Activated CD4-positive, alpha-beta memory T cell treated with anti-CD3 and anti-CD28 coated beads, Interleukin-2, amount 10 ng/mL, durations not matched to agents 7 days and 5 days (primary cell): ENCODE measurements at places on chromosomes 3 and 15. TPM values are rescaled to one million over a fixed set of nuclear protein-coding genes. Genes with fewer than 3 reads are reported as not detected.

FBXW12 gene
- total RNA-seq: not detected

ZNF620 gene
- total RNA-seq: 6.3 TPM

GRCh38 chr3:15120986-15121385, 22.0 kb upstream of the RBSN start:
- no peak for DNase-seq

- no peak for DNase-seq
Measured at GRCh38 chr15:76932135-76932966, 802 bp downstream of the RCN2 start.

GRCh38 chr15:74202452-74203401, at the start of gene STRA6:
TSS of gene STRA6 (minus strand) at chr15:74202787. CDS start at chr15:74202267, 520 bp downstream.
- DNase-seq: no peak

DNA sequence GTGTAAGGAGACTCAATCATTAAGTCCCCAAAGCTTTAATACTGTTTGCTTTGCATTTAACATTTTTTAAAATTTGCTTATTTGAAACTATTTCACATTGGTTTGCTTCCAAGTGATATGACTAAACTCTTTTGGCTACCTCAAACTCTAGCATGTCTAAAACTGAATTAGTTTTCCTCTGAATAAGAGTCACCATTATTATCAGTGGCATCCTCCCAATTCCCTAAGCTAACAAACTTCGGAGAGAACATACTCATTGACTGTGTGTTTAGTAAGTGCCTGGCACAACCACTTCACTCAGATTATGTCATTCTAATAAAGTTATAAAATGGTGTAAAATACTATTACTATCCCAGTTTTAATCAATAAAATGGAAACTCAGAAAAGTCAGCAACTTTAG, 21.9 kb downstream of the ATOSA start:
- DNase-seq: no peak

GRCh38 chr3:65716071-65716751, 322.5 kb downstream of the MAGI1 start:
- no peak for DNase-seq

GRCh38 chr15:93917181-93917580, 314.2 kb upstream of the MCTP2 start:
- DNase-seq: no peak

GRCh38 chr3:128378631-128379347, 87.9 kb downstream of the DNAJB8 start:
- DNase-seq: no peak

- DNase-seq: no peak
Measured at GRCh38 chr3:23611737-23612295, 193.9 kb upstream of the UBE2E1 start.
